Renal cortical epithelial cell (primary cell): ENCODE measurements at places on chromosomes 16 and 17.

DNA sequence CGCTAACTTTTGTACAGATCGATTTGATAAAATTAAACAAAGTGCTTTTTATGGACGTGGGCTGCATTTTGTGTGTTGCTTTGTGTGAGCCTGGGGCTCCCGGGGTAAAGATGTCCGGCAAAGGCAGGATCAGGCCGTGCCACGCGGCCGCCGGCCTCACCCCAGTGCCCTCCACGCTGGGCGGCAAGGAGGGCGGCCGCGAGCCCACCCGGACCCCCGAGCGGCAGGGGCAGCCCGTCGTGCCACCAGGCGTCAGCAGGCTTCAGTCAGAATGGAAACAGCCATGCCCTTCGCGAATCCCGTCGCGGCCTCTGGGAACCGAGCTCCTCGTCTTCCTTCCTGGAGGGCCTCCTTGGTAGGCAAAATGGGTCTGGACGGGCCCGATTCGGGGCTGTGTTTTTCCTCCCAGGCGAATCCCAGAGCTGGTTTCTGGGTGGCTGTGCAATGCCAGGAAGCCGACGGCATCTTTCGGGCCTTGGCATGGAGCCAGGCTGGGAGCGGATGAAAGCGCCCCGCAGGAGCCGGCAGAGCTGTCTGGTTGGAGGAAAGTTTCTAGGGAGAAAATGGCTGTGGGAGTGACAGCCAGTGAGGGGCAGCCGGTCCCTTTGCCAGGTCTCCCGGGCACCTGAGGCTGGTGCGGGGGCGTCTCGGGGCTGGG, 5.5 kb downstream of the SOX8 start:
- no peak for DNase-seq

DNA sequence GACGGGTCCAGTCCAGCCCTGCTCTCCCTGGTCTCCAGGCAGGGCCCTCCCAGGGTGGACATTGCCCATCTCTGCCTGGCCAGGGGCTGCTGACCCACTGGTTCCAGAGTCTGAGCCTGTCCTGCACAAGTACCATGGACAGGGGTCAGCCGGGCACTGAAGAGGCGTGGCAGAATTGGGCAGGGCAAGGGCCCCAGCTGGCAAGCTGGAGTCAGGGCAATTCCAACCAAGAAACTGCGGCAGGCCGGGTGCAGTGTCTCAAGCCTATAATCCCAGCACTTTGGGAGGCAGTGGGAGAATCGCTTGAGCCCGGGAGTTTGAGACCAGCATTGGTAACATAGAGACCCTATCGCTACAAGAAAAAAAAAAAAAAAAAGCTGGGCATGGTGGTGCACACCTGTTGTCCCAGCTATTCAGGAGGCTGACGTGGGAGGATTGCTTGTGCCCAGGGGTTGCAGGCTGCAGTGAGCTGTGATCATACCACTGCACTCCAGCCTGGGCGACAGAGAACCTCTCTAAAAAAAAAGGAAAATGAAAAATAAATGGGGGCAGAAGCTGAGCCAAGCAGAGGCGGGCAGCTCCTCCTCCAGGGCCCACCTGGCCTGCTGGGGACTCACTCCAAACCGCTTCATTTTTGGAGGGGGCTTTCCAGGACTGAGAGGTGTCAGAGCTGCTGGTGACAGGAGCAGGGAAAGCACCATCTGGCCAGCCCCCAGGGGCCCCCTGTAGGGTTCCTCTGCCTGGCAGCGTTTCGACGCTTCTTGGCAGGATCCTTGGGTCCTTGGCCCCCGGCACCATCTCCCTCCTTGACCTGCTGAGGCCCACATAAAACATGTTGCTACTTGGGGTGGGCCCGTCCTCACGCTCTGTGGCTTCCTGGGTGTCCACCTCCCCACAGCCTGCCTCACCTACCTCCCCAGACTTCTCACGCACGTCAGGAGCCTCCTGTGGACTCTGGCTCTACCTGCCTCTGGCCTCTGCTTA, 2.9 kb upstream of the MAFG start:
- no peak for DNase-seq

GRCh38 chr16:69538808-69539207, 27.0 kb upstream of the NFAT5 start:
- no peak for DNase-seq

DNA sequence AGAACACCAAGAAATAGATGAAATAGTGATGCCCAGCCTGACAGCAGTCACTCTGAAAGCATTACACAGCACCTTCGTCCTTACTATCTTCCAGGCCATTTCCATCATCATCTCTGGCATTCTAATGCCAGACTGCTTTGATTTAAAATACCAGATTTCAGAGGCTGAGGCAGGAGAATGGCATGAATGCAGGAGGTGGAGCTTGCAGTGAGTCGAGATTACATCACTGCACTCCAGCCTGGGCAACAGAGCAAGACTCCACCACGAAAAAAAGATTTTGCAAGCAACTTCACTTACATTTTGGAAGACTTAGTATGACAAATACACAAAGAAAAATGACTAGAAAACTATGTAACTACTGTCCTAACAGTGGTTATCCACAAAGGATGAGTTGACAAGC, 244.0 kb downstream of the CPPED1 start:
- no peak for DNase-seq

DNA sequence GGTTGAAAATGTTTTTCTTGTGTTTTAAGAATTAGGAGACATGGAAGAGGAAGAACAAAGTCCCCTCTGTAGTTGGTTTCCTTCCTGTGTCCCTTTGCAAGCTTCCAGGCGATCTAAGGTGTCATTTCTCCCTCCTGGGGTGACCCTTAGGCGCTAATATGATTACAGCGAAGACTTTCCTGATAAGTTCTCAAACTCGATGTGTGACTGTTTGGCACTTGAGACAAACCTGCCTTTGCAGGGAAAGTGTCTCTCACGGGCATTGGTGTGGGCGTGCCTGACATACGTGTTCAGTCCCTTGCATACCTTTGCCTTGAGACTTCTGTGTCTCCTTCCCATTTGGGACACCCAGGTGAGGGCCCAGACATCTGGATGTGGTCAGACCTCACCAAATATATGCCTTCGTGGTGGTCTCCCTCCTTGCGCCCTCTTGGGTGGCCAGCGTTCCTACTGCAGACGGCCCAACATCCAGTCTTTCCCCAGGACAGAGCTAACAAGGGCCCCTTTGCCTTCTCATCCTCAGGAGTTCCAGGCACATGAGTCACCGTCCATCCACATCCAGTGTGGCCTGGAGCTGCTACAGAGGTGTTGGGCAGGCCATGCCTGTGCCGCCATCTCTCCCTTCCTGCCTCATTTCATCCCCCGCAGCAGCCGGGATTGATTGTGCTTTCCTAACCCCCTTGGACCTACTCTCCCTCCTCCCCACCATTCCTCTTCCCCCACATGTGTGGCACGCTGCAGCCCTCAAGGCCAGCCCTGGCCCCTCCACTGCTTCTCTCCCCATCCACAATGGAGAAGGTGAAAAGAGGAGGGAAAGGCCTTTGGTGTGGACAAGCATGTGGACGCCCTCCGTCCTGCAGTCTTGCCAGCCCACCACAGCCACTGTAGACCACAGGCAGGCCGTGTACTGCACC, 3.1 kb upstream of the JPT2 start:
- DNase-seq = peak; percentile 38

GRCh38 chr17:69050999-69051775, 9.5 kb downstream of the ABCA9 start:
- DNase-seq = peak; percentile 21
